ENCODE measurements at places on chromosomes 13 and 19.

DNA sequence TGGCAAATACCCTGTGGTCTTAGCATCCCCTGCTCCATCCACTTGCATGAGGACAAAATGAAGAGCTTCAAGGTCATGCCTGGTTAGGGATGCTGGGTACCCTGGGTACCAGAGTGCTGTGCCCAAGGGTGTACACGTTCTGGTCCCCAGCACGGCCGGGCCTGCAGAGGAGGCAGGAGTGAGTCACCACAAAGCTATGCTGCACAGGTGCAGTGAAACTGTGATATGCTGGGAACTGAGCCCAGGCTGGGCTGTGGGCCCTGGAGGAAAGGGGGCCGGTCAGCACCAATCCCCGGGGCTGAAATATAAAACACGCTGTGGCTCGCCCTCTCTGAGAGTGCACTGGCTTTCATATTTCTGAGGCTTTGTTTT is 95.1 kb downstream of the TSHZ3 start:
- peak; percentile 47 for DNase-seq

GRCh38 chr13:72648513-72649065 is 78.8 kb downstream of the MZT1 start:
- peak; percentile 6 for DNase-seq

DNA sequence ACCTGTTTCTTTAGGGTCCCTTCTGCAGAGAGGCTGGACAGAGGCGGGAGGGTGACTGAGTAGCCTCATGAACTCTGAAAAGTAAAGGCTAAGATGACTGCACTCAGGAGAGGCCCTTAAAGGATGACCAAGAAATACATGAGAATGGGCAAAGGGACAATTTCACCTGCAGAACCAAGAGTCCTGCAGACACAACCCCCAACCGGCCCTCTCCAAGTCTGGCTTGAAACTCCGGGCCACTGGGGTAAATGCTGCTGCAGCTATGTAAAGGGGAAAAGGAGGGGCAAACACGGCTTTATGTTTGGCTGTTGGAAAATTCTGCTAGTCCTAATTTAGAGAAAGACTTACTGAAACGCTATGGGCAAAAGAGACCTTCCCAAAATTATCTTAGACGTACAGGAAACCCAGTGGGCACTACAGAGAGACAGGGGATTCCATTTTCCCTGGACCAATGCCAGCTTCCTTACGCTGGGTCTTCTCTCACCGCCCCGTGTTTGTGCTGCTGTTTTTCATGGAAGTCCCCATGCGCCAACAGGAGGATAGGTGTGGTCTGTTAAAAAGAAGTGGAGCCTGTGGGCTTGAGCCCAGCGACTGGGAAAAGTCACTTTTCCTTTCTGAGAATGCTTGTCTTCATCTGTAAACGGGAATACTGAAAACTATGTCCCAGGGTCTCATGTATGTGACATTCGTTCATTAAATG is 10.6 kb downstream of the COL4A2 start:
- no peak for DNase-seq

DNA sequence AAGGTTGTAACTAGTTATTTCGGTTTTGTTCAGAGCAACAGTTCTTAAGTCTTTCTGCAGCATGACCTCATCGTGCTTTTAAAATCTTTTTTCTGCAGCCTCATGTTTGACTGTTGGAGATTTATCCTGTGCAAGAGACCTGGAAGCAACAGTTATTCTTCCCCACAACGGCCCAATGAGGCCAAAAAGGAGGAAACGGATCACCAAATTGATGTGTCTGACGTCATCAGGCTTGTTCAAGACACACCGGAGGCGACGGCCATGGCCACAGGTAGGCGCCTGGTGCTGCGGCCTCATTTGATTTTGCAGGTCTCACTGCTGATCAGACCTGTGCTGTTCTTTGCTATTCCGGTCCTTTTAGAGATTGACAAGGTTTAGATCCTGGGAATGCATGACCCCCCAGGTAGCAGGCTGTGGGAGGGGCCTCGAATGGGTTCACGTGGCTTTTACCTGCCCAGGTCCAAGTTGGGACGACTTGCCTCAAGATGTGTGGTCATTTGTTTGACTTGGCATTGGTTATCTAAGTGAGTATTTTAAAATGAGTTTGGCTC is 66.8 kb upstream of the MCF2L start:
- no peak for DNase-seq

- no peak for DNase-seq
Measured at GRCh38 chr19:44673510-44673909, 2.2 kb downstream of the CEACAM19 start.

DNA sequence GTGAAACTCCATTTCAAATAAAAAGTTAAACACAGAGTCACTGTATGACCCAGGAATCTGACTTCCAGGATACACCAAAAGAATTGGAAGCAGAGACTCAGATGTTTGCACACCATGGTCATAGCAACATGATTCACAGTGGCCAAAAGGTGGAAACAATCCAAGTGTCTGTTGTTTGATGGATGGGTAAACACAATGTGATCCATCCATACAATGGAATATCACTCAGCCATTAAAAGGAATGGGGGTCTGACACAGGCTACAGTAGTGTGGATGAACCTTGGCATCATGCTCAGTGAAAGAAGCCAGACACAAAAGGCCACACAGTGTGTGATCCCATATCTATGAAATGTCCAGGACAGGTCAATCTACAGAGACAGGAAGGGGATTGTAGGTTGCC is 174.3 kb downstream of the PTPRS start:
- DNase-seq: peak; percentile 59

DNA sequence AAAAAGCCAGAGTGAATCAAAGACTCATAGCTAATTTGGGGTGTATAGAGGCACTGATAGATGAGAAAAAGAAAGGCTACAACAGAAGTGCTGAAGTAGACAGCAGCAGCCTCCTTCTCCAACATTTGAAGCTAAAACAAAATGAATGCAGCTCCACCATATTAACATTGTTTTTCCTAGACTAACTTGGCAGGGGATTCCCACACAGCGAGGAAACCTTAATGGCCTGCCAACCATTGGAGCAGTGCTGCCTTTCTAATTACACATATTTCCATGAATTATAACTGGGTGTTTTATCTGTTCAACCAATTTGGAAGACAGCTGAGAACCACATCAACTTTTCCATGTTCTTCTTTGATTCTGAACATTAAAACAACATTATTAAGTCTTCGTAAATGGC is 478.6 kb downstream of the LIG4 start:
- DNase-seq: no peak

DNA sequence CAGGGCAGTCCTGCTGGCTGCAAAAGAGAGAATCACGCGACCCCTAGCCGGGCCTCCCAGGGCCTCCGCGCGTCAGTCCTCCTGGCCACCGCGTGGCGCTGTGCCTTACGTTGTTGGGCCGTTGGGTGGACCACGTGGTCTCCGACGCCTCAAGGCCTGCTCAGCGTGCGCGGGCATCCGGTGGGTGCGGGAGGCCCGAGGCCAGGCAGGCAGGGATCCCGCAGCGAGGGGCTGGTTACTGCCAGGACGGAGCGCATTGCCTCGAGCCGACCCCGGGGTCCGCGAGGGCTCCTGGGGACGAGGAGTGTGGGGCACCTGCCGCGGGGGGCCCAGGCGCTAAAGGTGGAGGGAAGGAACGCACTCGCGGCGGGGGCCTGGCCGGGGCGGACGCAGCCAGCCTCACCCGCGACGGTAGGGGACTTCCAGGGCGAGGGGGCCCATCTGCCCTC is at the start of gene TDRD12:
TDRD12 (plus strand) TSS at position 157 of the 449 bp plus-strand sequence. CDS start 306 bp downstream, outside the sequence.
- no peak for DNase-seq

- no peak for DNase-seq
Measured at GRCh38 chr19:5542665-5543064, 25.1 kb downstream of the TINCR start.

DNA sequence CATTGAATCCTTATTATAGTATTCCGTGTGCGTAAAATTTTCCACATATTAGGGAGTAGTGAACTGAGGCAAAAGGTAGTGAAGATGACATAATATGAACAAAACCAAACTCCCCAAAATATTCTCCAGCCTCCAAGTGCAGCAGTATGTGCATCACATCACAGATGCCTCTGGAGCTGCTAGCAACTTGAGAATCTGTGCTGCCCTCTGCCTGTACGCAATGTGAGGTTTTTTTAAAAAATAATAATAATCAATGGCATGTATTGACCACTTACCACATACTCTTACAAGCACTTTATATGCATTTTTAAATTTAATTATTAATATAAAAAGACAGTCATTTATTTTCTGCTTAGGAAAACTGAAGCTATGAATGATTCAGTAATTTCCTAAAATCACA is 583.0 kb upstream of the SPRY2 start:
- no peak for DNase-seq

DNA sequence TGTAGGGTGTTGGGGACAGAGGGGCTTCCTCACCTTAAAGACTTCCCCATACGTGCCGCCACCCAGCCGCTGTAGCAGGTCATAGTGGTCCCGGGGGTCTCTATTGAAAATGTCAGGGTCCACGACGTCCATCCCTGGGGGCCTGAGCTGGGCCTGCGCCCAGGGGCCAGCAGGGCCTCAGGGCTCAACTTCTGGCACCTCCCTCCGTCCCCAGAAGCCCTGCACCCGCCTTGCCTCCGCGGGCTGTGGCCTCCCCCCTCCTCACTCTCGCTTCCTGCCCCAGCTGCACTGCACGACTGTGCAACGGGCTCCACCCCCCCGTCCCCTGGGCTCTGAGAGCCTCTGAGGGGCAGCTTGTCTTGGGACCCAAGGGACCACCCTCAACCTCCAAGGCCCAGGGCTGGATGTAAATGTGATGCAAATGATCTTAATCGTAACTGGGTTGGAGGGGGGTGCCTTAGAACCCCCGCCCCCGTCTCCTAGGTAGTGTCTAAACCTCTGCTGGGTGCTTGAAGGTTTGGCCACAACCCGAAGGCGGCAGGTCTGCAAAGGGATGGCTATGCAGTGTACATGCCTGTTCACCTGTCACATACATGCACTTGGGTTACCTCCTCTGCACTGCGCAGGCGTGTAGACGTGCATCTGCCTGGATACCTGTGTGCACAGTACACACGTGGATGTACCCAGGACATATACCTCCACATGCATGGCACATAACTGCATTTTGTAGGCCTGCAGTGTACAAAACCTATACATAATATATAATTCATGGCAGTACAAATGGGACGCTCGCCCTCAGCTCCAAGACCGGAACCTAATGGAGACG is at the start of gene MAP4K1:
MAP4K1 (minus strand) TSS at position 190 of the 826 bp plus-strand sequence; CDS start at position 132, 58 bp downstream.
- DNase-seq: no peak

DNA sequence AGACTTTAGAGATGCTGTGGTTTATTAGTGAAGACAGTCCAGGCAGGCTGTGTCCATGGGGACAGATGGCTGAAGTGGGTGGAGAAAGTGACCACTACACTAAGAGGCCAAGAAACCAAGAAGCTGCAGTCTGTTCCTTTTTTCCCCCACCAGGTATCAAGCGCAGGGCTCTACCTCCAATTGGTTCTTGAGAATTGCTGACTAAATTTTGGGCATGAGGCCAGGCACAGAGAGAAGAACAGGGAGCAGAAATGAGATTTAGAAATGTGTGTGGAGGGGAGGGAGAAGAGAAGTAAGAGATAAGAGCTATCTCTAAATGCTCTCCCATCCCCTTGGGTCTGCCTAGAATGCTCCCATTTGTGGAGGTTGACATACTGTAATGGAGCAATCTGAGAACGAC is 12.3 kb upstream of the CYSLTR2 start:
- no peak for DNase-seq

DNA sequence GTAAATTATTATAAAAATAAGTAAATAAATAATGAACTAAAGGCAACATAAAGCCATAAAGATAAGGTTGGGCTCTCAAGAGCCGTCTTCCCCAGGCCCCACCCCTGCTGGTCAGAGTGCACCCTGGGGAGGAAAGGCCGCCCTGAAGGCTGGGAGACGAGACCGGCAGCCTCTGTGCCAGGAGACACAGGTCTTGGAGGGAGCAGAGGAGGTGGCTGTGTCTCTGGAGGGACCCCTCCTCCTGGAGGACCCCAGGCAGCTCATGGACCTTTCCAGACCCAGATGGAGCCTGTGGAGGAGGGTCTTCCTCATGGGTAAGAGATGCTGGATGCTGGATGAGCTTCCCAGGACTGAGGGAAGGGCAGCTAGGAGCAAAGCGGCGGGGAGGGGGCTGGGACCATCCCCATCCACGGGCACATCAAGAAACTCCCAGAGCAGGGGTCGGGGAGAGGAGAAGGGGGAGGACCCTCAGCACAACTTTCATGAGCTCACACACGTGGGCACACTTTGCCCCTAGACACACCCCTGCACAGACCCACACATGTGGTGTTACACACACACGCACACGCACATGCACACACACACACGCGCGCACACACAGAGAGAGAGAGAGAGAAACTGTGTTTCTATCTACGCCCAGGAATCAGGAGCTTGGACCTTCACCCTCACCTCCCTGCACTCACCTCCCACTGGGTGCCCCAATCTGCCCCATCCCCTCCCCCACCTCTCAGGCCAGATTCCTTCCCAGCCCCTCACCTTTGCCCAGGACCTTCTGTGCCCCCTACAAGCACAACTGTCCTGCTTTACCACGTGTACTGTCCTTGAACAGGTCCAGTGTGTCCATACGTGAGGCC is at the start of gene CEACAM18:
CEACAM18 (plus strand) TSS at position 159 of the 854 bp plus-strand sequence.
- no peak for DNase-seq

GRCh38 chr13:71672512-71672911 is 194.5 kb downstream of the DACH1 start:
- no peak for DNase-seq

- no peak for DNase-seq
Measured at GRCh38 chr19:28066161-28066560, 1146.8 kb downstream of the UQCRFS1 start.

DNA sequence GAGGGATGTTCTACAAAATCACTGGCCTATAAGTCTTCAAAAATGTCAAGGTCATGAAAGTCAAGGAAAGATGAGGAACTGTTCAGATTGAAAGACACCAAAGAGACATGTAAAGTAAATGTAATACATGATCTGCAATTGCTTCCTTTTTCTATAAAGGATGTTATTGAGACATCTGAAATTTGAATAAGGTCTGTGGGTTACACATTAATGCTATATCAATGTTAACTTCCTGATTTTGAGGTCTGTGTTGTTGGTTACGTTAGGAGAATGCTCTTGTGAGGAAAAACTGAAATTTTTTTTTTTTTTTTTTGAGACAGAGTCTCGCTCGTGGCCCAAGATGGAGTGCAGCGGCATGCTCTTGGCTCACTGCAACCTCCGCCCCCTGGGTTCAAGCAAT is 197.4 kb downstream of the RGCC start:
- no peak for DNase-seq

GRCh38 chr13:81171065-81171647 is 830.2 kb upstream of the SPRY2 start:
- DNase-seq: no peak

- no peak for DNase-seq
Measured at GRCh38 chr19:15257782-15258181, 25.5 kb upstream of the EPHX3 start.

GRCh38 chr13:59490651-59491050 is 673.1 kb downstream of the DIAPH3 start:
- no peak for DNase-seq

DNA sequence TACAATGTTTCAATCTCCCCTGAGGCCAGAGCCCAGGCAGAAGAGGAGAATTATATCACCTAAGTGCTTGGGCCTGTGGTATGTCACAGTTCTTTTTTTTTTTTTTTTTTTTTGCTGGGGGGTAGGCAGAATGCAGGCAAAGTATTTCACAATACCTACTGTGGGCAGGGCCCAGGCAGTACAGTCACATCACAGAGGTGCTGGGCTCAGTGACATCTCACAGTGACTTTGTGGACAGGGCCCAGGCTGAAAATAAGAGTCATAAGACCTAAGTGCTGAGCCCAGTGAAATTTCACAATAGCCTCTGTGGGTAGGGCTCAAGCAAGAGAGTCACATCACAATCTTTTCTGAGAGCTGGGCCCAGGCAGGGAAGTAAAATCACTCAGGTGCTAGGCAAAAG is 15.9 kb upstream of the ZNF208 start:
- DNase-seq: no peak
